Glomerular endothelial cell (primary cell): ENCODE measurements at places on chromosomes 4 and X. TPM values are rescaled to one million over a fixed set of nuclear protein-coding genes. Genes with fewer than 3 reads are reported as not detected.

GRCh38 chrX:29487714-29488113 is 727.6 kb upstream of the MAGEB2 start:
- DNase-seq, result no peak

The TMSB15C gene
- 3.5 and 13.8 TPM in 2 replicates for total RNA-seq

GRCh38 chrX:109856974-109857373 is 123.9 kb upstream of the ACSL4 start:
- DNase-seq, result no peak

GRCh38 chrX:18677161-18677869 is 5.4 kb upstream of the RS1 start:
- no peak for DNase-seq

The NPY2R gene
- total RNA-seq, result not detected in 2 replicates
